ENCODE measurements at places on chromosomes 16 and 17.

- DNase-seq = no peak
These were observed 20.9 kb downstream of the METRNL start for GRCh38 chr17:83100220-83100852.

GRCh38 chr16:9154567-9155410 is 63.3 kb downstream of the HAPSTR1 start:
- DNase-seq = no peak

DNA sequence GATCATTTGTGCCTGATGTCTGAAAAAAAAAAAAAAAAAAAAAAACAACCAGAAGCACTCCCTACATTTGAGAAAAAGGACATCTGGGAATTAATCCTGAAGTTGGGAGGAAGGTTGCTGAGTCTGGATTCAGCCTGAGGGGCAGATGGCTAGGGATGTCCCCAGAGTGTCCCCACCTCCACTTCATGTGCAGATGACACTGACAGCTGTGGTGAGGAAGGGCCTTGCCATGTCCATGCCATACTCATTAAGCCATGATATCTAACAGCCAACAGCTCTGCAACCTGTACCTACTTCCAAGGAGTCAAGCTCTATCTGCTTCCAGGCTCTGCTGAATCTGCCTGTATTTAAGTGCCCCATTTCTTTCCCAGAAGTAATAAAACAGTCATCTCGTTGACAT is 356.0 kb downstream of the CA10 start:
- DNase-seq = no peak

- no peak for DNase-seq
These were observed 64.6 kb downstream of the FTO start for GRCh38 chr16:53768593-53768992.

GRCh38 chr16:12811441-12812383 is 8.0 kb upstream of the CPPED1 start:
- DNase-seq = no peak

GRCh38 chr16:51922476-51922875 is 624.5 kb downstream of the TOX3 start:
- DNase-seq = no peak

DNA sequence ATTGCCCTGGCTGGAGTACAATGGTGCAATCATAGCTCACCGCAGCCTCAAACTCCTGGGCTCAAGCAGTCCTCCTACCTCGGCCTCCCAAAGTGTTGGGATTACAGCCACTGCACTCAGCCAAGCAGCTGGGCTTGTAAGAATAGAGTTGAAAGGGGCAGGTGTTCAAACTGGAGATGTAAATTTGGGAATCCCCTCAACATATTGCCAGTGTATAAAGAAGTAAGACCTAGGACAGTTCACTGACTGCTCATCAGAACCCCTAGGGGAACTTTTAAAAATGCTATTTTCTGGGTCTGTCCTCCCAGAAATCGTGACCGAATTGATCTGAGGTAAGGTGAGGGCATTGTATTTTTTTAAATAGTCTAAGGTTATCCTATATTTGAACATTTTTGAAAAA is 8.9 kb upstream of the DNAJA2 start:
- no peak for DNase-seq

DNA sequence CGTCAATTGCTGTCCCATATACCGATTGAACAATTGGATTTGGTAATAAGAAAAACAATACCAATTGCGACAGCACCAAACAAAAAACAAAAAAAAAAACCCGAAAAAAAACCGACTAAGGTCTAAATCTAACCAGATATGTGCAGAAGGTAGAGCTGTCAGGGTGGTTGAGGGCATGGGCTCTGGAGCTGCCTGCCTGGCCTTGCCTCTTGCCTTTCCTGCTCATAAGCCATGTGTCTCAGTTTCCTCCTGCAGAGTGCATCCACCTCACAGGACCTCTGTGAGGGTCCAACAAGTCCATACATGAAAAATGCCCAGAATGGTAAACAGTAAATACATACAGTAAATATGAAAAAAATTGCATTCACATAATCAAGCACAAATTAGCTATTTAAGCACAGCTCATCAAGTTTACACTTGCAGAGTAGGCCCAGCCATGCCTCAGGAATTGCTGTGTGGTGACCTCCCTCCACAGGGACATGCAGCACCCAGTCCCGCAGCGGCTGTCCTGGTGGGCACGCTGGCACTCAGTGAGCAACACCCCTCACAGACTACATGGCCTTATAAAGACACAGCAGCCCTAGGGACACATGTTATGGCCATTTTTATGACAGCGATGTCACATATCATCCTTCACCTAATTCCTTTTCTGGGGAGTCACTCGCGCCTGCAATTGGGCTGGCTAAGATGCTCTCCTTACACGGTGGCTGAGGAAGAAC is 17.9 kb downstream of the TBC1D28 start:
- DNase-seq = no peak

DNA sequence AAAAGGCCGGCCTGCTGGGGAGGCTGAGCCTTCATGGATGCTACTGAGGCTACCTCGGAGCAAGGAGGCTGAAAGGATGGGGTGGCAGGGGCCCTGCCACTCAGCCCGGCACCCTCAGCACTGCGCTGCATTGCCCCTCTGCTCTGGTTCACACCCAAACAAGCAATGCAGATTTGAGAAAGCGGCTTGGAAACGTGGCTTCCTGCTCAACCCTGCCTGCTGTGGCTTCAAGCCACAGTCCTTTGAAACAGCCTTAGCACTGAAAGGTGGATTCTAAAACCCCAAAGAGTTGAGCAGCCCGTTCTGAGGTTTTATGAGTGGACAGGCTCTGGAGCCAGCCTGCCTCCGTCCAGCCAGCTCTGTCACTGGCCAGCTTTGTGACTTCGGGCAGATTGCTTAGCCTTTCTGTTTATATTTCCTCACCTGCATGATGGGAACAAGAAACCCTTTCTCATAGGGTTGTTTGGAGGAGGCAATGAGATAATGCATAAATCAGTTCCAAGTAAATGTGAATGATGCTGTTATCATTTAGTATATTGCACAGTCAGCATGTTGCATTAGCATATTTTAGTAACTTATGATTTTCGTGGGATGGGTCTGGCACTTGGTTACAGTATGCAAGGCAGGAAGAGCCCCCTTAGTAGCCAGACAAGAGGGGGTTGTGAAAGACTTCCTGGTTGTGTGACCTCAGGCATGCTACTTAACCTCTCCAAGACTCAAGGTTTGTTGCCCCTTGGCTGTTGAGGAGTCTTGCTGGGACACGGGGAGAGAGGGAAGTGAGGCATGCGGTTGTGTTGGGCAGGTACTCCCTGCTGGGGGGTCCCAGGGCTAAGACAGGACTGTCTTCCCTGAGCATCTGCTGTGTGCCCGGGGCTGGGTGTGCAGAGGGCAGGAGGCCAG is 23.6 kb downstream of the CRISPLD2 start:
- DNase-seq = no peak

DNA sequence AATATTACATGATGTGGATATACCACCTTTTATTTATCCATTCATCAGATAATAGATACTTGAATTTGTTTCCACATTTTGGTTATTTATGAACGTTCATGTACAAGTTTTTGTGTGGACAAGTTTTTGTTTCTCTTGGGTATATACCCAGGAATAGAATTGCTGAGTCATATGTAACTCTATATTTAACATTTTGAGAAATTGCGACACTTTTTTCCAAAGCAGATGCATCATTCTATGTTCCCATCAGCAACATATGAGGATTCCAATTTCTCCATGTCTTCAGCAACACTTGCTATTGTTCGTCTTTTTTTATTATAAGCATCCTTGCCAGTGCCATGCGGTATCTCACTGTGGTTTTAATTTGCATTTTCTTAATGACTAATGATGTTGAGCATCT is 93.9 kb downstream of the GSG1L start:
- no peak for DNase-seq

DNA sequence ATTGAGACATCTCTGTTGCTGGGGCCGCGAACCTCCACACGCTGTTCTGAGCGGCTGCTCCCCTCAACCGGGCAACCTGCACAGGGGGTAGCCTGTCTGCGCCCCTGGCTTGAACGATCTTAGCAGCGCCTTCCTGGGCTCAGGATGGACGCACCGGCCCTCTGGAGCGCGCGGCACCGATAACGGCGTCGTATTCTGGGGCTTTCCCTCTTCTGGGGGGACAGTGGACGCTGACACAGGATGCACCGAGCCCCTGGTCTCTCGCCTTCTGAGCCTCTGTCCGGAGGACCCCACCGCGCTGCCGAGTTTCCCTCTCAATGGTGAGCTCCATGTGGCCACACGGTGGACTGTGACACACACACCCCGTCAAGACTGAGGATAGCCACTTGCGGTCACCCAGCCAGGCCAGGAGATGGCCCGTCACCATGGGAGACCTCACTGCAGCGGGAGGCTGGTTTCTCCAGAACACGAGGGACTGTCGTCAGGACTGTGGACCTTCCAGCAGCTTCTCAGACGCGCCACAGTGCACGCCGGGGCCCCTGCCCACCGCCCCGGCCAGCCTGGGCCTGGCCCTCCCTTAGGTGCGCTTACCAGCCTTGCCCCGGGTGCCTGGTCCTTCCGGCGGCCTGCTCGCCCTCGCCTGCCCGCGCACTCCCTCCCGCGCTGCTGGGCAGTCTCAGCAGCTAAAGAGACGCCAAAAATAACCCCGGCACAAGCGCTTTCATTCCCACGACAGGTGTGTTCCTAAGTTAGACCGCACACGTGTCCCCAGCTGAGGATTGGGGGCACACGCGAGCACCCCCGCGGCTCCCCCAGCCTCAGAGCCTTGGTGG is 30.0 kb upstream of the PABPN1L start:
- DNase-seq = no peak

DNA sequence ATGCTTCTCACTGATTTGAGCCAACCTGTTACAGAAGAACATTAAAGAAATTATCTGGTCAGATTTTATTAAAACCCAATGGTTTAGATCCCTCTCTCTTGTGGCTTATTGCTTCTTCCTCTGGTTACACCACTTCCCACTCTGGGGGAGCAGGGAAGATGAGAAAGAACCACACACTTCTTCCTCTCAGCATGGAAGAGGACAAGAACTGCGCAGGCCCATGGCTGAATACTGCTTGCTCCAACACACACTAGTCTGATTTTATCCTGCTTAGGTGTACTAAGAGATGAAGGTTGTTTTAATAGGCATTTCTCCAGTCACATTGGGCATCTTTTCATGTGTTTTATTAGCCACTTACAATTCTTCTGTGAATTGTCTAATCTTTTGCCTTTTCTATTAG is 27.6 kb downstream of the MAP3K3 start:
- no peak for DNase-seq

DNA sequence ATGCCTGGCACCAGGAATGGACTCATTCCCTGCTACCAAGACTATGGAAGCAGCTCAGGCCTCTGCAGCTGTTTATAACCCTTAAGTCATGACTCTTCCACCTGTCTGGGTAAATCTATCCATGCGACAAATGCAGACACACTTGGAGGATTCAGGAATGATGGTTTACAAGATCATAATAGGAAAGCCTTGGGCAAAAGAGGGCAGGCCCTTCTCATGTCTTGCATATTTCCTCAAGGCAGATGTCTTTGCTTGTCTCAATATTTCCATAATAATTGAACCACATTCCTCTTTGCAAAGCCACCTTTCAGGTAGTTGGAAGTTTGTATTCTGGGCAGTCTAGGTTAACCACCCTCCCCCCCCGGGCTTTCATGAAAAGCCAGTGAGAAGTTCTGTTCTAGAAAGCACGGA is 884 bp upstream of the JPT1 start:
- DNase-seq = no peak

- no peak for DNase-seq
These were observed 2.8 kb downstream of the FA2H start for GRCh38 chr16:74771656-74772315.

- DNase-seq = no peak
These were observed 10.6 kb downstream of the IRX3 start for GRCh38 chr16:54275956-54276355.

- no peak for DNase-seq
These were observed 15.3 kb downstream of the DLG4 start for GRCh38 chr17:7204336-7204735.

- DNase-seq = no peak
These were observed 80.4 kb downstream of the PGS1 start for GRCh38 chr17:78458736-78459335.

- no peak for DNase-seq
These were observed 175.6 kb downstream of the PCTP start for GRCh38 chr17:55926276-55926990.

- no peak for DNase-seq
These were observed 76.4 kb downstream of the WWP2 start for GRCh38 chr16:69838489-69838888.

- DNase-seq = no peak
These were observed 95.1 kb downstream of the METRNL start for GRCh38 chr17:83174362-83175118.

- DNase-seq = no peak
These were observed 1.8 kb downstream of the CDH8 start for GRCh38 chr16:62034231-62035114.

DNA sequence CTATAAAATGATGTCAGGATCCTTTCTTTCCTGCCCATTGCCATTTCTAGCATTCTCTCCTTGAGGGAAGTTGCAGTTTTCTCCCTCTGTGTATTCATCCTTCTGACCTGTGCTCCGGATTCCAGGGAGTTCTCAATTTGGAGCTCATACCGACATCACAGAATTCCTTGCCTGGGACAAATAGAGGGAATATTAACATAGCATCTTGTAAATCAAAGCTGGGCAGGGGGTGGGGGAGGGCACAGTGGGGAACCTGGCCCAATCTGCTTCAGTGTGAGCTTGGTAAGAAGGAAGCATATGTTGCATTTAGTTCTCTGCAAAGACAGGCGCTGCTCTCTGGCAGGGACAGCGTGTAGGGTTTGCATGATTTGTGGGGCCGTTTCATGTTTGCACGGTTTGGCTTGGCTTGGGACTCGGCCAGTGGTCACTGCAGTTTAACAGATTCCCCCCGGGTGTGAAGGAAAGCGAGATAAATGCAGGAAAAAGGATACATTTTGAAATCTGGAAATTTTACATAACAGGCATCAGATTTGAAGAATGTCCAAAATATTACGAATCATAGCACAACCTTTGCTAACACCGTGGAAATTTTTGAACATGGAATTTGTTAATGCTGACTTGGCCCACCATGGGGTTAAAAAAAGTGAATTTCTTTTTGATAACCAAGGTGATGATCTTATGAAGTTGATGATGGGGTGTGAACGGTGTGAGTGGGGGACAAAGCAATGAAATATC is 178.0 kb downstream of the WWOX start:
- no peak for DNase-seq

DNA sequence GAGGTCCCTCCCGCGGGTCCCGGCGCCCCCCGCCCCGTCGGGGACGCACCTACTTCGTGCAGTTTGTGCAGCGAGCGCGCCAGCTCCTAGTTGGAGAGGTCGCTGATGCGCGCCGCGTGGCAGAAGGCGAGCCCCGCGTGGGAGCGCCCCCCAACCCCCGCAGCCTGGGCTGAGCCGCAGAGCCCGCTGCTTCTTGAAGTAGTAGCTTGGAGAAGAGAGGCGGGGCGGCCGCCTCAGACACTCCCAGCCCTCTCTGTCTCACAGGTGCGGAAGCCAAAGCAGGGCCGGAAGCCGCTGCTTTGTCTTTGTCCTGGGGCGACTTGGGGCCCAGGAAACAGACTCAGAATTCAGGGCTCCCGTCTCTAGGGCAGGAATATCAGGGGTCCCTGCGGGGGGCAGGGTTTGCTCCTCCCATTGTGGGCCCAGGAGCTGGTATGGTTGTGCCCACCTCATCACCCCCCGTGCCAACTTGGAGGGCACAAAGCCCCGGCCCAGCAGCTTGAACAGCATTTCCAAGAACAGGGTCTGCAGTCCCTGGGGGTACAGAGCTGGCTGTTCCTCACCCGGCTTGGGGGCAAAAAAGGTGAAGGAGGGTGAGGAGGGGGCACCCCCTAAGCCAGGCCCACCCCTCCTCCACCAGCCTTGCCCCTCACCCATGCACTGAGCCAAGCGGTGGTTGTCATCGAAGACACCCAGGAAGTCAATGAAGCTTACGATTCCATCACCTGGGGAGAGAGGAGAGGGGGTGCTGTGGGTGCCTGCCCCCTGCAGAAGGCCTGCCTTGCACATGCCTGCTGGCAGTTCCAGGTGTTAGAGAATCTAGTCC is 13.5 kb downstream of the SPATA32 start:
- DNase-seq = peak; percentile 68
